ENCODE measurements at places on chromosomes 11 and 22. TPM values are rescaled to one million over a fixed set of nuclear protein-coding genes. Genes with fewer than 3 reads are reported as not detected.

Gene SLC22A12
- total RNA-seq = not detected

- DNase-seq = peak; percentile 91
These were observed 3.1 kb downstream of the CERK start for GRCh38 chr22:46734830-46735453.

- DNase-seq = peak; percentile 93
These were observed 35.0 kb downstream of the TPBGL start for GRCh38 chr11:75275581-75275980.

Gene GRIK4
- total RNA-seq = 0.40 TPM

GRCh38 chr11:83285771-83286528, at the start of gene CCDC90B:
CCDC90B (minus strand) TSS chr11:83286367; CDS start chr11:83285972, 395 bp downstream.
- DNase-seq = peak; percentile 95

Data from Peyer's patch (tissue), 4 donors.